ENCODE measurements at places on chromosomes 7 and 10.

DNA sequence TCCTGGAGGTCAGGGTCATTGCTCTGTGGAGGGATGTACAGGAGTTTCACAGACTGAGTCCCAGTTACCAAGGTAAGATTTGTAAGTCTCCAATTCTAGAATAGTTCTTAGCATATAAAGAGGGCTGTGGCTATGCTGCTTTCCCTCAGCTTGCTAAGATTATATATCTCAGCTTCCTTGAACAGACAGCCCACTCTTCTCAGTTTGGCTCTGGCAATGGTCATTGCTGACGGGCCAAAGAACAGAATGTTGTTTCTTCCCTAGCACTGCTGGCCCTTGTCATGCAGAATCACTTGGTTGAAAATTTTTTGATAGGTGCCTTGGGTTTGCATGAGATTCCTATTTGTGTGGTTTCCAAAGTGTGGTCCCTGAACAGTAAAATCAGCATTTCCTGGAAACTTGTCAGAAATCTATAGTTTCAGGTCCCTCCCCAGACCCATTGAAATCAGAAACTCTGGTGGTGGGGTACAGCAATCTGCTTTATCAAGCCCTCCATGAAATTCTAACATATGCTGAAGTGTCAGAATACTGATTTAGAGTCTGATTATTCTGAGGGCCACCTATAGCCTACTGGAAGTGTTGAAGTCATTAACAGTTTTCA is 38.2 kb downstream of the NRBF2 start:
- no peak for DNase-seq
- no peak overlapping the region for H3K4me3 ChIP-seq

- H3K4me1 ChIP-seq = peaks cover 13% of the 10 kb centered on the region
- no peak overlapping the region for H3K27ac ChIP-seq
- peaks cover 9% of the 10 kb centered on the region for H3K27me3 ChIP-seq
- DNase-seq = no peak
- H3K4me3 ChIP-seq = no peak overlapping the region
- no peaks in the 10 kb centered on the region for H3K36me3 ChIP-seq
These were observed 8.1 kb upstream of the OLAH start for GRCh38 chr10:15035385-15036301.

- peaks cover 39% of the 10 kb centered on the region for H3K4me1 ChIP-seq
- no peak for DNase-seq
- H3K27ac ChIP-seq = peak overlapping the region; percentile 6
- no peak overlapping the region for H3K4me3 ChIP-seq
These were observed 8.1 kb downstream of the MAP3K8 start for GRCh38 chr10:30442019-30442606.

DNA sequence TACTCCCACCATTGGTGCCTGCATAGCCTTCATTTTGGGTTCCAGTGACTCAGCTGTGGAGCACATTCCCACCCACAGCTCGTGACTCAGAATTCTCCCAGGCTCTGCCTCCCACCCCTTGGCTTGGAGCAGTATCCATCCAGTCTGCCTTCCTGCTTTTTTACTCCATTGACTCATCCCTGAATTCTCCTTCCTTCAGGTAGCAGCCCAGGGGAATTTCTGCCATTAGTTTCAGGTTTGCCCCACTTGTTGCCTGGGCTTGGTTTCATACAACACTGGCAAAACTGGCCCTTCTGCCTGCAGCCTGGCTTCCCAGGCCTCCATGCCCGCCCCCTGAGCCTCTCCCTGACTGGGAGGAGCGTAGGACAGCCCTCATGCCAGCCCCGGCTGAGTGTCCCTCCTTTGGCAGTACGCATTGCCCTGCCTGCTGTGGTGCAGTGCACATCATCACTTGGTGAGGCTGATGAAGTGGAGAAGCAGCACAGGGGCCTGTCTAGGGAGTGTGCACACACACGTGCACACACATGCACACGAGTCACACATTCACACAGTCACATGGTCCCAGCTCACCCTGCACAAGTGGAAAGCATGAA is 55.0 kb downstream of the SNX10 start:
- no peaks in the 10 kb centered on the region for H3K4me1 ChIP-seq
- no peak overlapping the region for H3K27ac ChIP-seq
- no peaks in the 10 kb centered on the region for H3K27me3 ChIP-seq
- DNase-seq = no peak

- H3K27me3 ChIP-seq = no peaks in the 10 kb centered on the region
- H3K4me1 ChIP-seq = peaks cover 36% of the 10 kb centered on the region
- peaks cover 8% of the 10 kb centered on the region for H3K36me3 ChIP-seq
- H3K27ac ChIP-seq = no peak overlapping the region
- no peak for DNase-seq
These were observed 7.5 kb downstream of the SNX13 start for GRCh38 chr7:17932770-17933169.

DNA sequence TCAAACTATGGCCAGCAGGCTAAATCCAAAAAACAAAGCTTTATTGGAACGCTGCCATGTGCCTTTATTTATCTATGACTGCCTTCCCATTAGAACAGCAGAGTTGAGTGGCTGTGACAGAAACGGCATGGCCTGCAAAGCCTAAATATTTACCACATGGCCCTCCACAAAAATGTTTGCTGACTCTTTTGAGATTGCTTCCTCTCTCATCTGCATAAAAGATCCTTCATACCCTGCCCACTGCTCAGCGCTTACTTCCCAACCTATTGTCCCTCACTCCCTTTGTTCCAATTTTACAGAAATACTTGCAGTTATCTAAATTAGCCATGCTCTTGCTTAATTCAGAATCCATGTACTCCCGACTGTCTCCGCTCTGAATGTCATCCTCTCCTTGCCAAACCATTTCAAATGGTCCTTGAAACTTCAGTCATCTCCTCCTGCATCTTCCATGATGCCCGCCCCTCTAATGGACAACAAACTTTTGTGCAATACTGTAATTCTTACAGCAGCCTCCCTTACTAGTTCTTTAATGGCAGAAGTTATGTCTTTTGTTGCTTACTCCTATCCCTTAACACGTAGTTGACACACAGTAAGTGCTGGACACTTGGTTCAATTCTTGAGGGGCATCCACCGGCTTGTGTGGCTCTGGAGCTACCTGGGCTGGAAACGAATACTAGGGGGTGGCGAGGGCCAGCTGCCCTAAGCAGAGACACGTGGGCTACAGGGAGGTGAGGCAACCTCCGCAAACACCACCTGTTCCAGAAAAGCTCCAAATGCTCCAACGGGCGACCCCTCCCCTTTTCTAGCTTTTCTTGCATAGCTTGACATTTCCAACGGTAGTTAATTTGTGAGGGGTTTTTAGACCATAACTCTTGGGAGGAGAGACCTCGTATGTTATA is 832 bp downstream of the XRCC2 start:
- H3K4me1 ChIP-seq = peaks cover 21% of the 10 kb centered on the region
- H3K4me3 ChIP-seq = peak overlapping the region; percentile 93
- peak; percentile 34 for DNase-seq
- peak overlapping the region; percentile 58 for H3K27ac ChIP-seq
- H3K27me3 ChIP-seq = no peaks in the 10 kb centered on the region
- peaks cover 10% of the 10 kb centered on the region for H3K36me3 ChIP-seq

- no peaks in the 10 kb centered on the region for H3K4me1 ChIP-seq
- H3K4me3 ChIP-seq = no peak overlapping the region
- no peak overlapping the region for H3K27ac ChIP-seq
- no peaks in the 10 kb centered on the region for H3K36me3 ChIP-seq
- H3K27me3 ChIP-seq = no peaks in the 10 kb centered on the region
- DNase-seq = no peak
These were observed 291.2 kb downstream of the HGF start for GRCh38 chr7:81478664-81479063.

DNA sequence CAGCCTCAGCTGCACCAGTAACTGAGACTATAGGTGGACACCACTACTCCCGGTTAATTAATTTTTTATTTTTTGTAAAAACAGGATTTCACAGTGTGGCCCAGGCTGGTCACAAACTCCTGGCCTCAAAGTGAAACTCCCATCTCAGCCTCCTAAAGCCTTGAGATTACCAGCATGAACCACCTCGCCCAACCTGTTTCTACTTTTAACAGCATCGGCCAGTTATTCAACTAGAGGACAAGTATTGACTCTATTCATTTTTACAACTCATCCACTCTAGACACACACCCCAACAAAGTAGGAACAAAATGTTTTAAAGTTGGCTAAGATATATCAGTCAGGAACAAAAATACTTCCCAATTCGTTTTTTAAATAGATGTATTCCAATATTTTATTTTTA is 334.8 kb downstream of the PARD3 start:
- H3K27ac ChIP-seq = no peak overlapping the region
- H3K36me3 ChIP-seq = no peaks in the 10 kb centered on the region
- DNase-seq = no peak
- no peaks in the 10 kb centered on the region for H3K4me1 ChIP-seq

- DNase-seq = peak; percentile 42
- H3K4me3 ChIP-seq = no peak overlapping the region
- peaks cover 14% of the 10 kb centered on the region for H3K27me3 ChIP-seq
- no peak overlapping the region for H3K27ac ChIP-seq
- H3K36me3 ChIP-seq = no peaks in the 10 kb centered on the region
- no peaks in the 10 kb centered on the region for H3K4me1 ChIP-seq
These were observed 472.0 kb downstream of the KCNMA1 start for GRCh38 chr10:77165445-77166208.

DNA sequence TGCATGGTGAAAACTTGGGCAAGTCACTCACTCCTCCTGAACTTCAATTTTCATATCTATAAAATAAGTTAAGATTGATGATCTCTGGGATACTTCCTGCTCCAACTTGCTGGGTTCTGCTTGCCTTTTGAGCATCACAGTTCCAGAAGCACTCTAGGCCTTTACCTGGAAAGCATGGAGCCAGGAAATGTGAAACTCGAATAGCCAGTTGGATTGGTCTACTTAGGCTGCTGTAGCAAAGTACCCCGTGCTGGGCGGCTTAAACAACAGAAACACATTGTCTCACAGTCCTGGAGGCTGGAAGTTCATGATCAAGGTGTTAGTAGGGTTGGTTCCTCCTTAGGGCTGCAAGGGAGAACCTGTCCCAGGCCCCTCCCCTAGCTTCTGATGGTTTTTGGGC is 64.5 kb downstream of the NAMPT start:
- H3K4me3 ChIP-seq = no peak overlapping the region
- no peak for DNase-seq
- peaks cover 34% of the 10 kb centered on the region for H3K4me1 ChIP-seq

GRCh38 chr7:92813390-92814024 is 22.9 kb downstream of the CDK6 start:
- H3K27ac ChIP-seq = peak overlapping the region; percentile 93
- peak; percentile 25 for DNase-seq
- no peaks in the 10 kb centered on the region for H3K27me3 ChIP-seq

- peak overlapping the region; percentile 80 for H3K27ac ChIP-seq
- peaks cover 21% of the 10 kb centered on the region for H3K4me1 ChIP-seq
- no peaks in the 10 kb centered on the region for H3K36me3 ChIP-seq
- peak; percentile 30 for DNase-seq
These were observed 649 bp downstream of the ACTR3B start for GRCh38 chr7:152759949-152760853.

DNA sequence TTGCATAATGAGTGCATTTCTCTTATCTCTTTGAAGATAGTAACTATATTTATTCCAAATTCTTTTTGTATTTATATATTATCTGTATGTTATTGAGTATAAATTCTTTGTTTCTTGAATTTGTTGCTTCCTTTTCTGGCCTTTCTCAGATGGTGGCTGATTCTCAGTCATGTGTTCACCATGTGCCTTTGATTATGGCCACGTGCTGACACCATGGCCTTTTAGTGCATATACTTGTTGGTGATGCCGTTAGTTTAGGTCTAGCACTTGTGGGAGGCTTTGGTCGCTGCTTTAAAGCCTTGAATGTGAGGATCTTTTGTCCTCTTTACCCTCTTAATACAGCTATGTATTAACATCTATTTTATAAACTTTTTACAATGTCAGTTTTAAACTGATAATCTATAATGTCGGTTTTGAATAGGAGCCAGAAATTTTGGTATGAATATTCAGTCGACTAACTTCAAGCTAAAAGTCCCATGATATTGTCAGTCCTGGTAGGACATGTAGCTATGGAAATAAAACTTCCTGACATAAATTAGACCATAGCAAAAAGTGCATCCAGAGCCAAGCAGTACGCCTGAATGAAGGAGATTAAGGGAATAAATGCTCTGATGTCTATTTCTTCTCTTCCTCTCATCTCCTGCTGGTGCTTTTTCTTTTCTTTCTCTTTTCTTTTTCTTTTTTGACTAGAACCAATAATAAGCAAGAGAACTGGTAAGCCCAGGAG is 130.3 kb downstream of the GNAI1 start:
- H3K4me3 ChIP-seq = no peak overlapping the region
- DNase-seq = no peak
- H3K27ac ChIP-seq = no peak overlapping the region
- no peaks in the 10 kb centered on the region for H3K4me1 ChIP-seq
- no peaks in the 10 kb centered on the region for H3K27me3 ChIP-seq

- H3K36me3 ChIP-seq = peaks cover 4% of the 10 kb centered on the region
- no peak overlapping the region for H3K4me3 ChIP-seq
- H3K4me1 ChIP-seq = peaks cover 21% of the 10 kb centered on the region
- peaks cover 8% of the 10 kb centered on the region for H3K27me3 ChIP-seq
- peak overlapping the region; percentile 52 for H3K27ac ChIP-seq
These were observed 207.4 kb downstream of the DIP2C start for GRCh38 chr10:482051-482501.

DNA sequence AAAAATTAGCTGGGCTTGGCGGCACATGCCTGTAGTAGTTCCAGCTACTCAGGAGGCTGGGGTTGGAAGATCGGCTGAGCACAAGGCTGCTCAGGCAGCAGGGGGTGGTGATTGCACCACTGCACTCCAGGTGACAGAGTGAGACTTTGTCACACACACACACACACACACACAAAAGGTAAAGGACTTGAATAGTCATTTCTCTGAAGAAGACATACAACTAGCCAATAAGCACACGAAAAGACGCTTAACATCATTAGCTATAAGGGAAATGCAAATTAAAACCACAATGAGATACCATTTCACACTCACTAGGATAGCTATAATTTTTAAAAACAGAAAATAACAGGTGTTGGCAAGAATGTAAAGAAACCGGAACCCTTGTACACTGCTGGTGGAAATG is 48.6 kb downstream of the HIP1 start:
- no peak overlapping the region for H3K27ac ChIP-seq
- no peaks in the 10 kb centered on the region for H3K4me1 ChIP-seq
- peaks cover 33% of the 10 kb centered on the region for H3K27me3 ChIP-seq
- H3K4me3 ChIP-seq = no peak overlapping the region

GRCh38 chr10:122490268-122490667 is 28.9 kb downstream of the HTRA1 start:
- H3K4me1 ChIP-seq = no peaks in the 10 kb centered on the region
- no peak for DNase-seq
- H3K27ac ChIP-seq = no peak overlapping the region
- no peaks in the 10 kb centered on the region for H3K36me3 ChIP-seq

- peaks cover 34% of the 10 kb centered on the region for H3K36me3 ChIP-seq
- no peak overlapping the region for H3K4me3 ChIP-seq
- no peak for DNase-seq
- no peak overlapping the region for H3K27ac ChIP-seq
- no peaks in the 10 kb centered on the region for H3K27me3 ChIP-seq
- H3K4me1 ChIP-seq = peaks cover 10% of the 10 kb centered on the region
These were observed 125.8 kb downstream of the ELMO1 start for GRCh38 chr7:37322831-37323230.

- no peaks in the 10 kb centered on the region for H3K27me3 ChIP-seq
- H3K36me3 ChIP-seq = no peaks in the 10 kb centered on the region
- no peak overlapping the region for H3K27ac ChIP-seq
- H3K4me3 ChIP-seq = no peak overlapping the region
- H3K4me1 ChIP-seq = no peaks in the 10 kb centered on the region
These were observed 21.1 kb upstream of the FAM13C start for GRCh38 chr10:59383436-59383835.

All from activated naive CD4-positive, alpha-beta T cell treated with anti-CD3 and anti-CD28 coated beads, Interleukin-2, amount 10 ng/mL, durations not matched to agents 7 days and 5 days (primary cell).